ENCODE measurements at places on chromosomes 6 and 20.

DNA sequence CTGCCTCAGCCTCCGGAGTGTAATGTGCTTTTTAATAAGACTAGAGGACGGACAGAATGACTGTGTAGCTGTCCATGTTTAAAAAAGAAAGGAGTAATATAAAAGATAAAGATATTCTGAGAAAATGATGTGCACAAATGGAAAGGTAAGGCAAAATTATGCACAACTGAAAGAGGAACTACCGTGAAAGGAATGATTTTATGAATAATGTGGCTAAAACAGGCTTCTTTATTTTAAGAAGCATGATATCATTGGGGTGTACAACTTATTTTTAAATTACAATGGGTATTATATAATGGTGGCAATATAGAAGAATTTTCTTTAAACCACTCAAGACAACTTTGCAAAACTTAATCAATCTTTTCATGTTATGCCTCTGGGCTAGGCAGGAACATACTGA, 78.1 kb downstream of the FIG4 start:
- DNase-seq = no peak

- DNase-seq = no peak
These were observed 19.0 kb upstream of the BLOC1S5 start for GRCh38 chr6:8082954-8083858.

DNA sequence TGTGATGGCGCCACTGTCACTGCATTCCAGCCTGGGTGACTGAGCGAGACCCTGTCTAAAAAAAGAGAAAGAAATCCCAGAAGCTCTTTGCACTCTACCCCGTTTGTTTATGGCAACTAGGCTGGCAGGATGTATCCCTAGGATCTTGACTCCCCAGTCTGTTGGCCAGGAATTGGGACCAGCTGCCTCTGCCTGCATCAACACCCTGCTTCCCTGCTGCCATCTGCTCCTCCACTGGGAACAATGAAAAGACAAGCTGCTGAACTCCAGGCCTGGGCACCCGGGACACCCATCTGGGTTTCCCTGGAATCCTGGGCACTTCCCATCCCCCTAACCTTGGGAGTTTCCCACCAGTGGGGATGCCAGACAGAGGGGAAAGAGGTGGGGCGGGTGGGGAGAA, 64.9 kb downstream of the CPNE5 start:
- DNase-seq = no peak

GRCh38 chr6:3843379-3844096, 5.6 kb upstream of the FAM50B start:
- no peak for DNase-seq

DNA sequence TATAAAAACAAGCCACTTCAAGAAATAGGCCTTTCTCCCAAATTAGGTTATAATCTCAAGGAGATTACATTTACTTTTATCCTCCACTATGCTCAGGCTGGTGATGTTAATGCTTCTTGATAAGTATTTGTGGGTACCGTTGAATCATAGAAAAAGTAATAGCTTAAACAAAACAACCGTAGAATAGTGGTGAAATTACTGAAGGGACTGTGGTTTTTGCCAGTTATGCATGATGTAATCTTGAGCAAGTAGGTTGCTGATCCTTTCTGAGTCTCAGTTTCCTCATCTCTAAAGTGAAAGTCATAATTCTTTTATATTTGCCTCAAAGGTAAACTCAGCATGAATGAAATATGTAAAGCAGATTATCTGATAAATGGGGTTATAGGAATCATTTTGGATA, 187.3 kb upstream of the JAG1 start:
- no peak for DNase-seq

- no peak for DNase-seq
These were observed 244.5 kb downstream of the PKHD1 start for GRCh38 chr6:51842804-51843378.

DNA sequence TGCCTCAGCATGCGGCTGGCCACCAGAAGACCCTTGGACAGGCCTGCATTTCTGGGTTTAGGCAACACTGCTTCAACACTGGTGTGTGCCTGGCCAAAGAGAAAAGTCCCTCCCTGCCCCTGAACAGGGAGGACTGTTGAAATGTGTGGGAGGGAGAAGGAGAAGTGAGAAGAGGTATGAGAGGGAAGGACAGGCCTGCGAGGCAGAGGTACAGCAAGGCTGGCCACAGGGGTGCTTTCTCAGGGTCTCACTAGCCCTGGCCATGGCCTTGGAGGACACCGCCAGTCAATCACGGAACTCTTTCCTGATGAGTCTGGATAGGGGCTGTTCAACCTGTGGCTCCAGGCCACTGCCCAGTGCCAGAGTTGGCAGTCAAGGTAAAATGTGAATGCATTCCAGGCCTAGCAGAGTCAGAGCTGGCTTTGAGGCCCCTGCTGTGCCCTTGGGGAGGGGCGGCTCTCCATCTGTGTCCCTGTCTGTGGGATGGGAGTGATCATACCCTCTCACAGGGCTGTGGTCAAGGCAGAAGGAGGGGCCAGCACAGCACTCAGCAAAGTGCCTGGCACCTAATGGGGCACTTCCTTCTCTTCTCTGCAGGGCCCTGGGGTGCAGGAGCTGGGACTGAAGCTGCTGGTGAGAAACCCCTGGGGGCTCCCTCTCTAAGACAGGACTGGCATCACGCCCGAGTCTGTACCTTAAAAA, 43.2 kb upstream of the CDH22 start:
- no peak for DNase-seq

- DNase-seq = no peak
These were observed 3.9 kb upstream of the REV3L start for GRCh38 chr6:111486921-111487320.

GRCh38 chr20:33444797-33445560, 1.4 kb upstream of the SNTA1 start:
- DNase-seq = no peak

- DNase-seq = peak; percentile 32
These were observed 23.0 kb upstream of the CD24 start for GRCh38 chr6:106997392-106998158.

GRCh38 chr6:128657181-128657580, 136.8 kb upstream of the PTPRK start:
- no peak for DNase-seq

- DNase-seq = no peak
These were observed 154.4 kb upstream of the PREP start for GRCh38 chr6:105557291-105557690.

GRCh38 chr6:37032239-37032638, 26.8 kb downstream of the FGD2 start:
- DNase-seq = no peak

GRCh38 chr6:56816370-56816769, 138.5 kb upstream of the BEND6 start:
- no peak for DNase-seq

DNA sequence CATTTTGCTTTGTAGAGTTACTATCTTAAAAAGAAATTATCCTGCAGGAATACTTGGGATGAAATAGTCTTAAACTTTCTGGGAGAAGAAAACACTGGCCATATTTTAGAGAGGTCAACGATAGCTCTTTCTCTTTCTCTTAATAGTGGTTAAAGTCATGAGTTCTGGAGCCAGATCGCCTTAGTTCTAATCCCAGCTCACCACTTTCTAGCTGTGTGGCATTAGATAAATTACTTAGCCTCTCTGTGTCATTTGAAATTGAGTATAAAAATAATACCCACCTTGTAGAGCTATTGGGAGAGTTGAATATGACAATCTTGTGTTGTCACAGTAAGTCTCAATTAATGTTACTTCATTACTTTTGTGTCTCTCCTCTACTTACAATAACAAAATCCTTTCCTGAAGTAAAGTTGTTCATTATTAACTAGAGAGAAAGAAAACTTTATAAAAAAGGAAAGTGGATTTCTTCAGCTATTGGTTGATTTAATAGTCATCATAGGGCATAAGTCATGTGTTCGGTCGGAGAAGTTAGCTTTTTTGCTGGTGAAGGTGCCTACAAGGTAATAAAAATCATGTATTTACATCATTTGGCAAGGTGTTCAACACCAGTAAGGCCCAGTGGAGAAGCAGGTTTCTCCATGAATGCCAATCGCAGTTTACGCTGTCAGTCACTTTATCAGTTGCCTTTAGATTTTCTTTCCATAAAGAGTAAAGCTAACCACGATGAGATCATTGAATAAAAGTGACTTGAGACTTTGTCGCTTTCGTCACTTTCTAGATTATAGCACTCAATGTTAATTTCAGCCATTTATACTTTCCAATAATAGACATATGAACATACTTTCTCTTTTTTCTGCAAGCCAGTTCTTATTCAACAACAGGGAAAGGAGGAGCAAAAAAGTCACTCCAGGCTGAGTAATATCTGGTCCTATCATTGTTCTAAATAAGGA, 2.0 kb downstream of the NEDD9 start:
- no peak for DNase-seq

GRCh38 chr6:144347448-144347759, 62.3 kb downstream of the UTRN start:
- DNase-seq = no peak

GRCh38 chr20:36819659-36820058, 46.1 kb upstream of the DSN1 start:
- DNase-seq = no peak

DNA sequence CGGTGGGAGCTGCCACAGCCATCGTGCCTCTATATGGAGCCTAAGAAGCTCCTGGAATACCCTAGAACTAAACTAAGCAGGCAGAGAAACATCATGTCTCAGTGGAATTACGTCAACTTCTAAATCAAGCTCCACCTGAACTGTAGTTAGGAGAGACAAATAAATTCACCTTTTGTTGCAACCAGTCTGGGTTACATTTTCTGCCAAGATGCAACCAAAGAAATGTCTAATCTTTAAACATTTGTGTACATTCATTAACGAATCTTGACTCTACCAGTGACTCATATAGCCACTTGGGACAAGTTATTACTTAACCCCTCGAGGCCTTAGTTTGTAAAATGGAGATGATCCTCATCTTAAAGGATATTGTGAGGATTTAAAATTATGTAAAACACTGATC, 8.9 kb downstream of the PTPRK start:
- DNase-seq = no peak

DNA sequence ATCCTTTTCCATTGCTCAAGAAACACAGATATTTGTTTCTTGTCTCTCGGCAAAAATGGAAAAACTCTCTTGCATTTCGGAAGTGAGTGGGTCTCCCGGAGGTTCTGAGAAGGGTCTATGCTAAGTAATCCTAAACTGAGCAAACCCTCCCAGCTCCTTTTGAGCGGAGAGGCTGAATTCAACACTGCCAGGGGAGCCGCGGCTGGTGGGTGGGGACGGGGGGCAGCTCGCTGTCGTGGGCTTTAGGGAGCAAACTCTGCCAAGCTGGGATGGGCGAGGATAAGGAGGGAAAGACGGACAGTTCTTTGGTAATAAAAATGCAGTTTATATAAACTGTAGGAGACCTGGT, 211.4 kb downstream of the FOXC1 start:
- DNase-seq = no peak

- DNase-seq = no peak
These were observed 86.5 kb upstream of the MRPS10 start for GRCh38 chr6:42304053-42304712.

DNA sequence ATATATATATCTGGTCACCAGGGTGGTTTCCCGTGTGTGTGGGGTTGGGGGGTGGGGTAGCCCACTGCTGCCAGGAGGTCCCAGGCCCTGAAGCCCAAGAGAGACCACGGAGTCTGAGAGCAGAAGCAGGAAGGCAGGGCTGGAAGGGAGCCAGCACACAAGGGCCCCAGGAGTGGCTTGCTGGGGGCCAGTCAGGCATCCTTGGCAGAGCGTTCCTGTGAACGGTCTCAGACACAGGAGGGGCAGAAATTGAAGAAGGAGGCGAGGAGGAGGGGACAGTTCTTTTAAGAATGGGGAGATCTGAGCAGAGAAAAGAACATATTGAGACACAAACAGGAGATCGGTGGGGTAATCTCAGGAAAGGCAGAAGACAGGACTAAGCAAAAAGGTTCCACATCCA, 1.9 kb upstream of the EBF4 start:
- DNase-seq = no peak

DNA sequence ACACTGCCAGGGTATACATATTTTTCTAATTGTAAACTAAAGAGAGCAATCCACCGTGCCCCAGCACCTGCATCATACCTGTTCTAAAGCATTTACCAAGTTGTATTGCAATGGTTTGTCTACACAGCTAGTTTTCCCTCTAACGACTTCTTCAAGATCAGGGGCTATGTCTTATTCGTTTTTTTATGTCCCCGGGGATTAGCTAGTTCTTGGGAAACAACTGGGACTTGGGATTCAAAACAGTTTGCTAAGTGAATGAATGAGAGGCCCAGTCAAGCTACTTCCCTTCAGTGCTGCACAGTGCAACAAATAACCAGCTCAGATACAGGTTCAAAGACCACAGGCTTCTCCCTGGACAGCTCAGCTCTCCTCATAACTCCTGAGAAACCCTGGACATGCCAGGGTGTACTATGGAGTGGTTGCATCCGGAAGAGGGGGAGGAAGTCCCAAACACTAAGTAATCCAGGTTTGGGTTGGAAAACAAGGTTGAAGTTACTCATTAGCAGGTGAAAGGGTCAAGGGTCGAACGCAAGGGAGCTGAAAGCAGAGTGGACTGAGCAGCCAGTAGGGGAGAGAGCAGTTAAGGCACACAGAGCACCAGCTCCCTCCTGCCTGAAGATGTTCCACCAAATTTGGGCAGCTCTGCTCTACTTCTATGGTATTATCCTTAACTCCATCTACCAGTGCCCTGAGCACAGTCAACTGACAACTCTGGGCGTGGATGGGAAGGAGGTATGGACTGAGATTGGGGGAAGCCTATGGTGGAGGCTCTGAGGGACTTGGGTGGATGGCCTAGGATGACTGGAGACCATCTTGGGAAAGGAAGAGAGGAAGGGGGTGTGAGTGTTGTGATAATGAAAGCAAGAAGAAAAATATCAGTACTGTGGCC, at the start of gene APOM:
Gene APOM, plus strand, starts transcription at position 546 of the 889 bp plus-strand sequence. Its CDS starts 73 bp downstream, at position 619.
- DNase-seq = no peak

DNA sequence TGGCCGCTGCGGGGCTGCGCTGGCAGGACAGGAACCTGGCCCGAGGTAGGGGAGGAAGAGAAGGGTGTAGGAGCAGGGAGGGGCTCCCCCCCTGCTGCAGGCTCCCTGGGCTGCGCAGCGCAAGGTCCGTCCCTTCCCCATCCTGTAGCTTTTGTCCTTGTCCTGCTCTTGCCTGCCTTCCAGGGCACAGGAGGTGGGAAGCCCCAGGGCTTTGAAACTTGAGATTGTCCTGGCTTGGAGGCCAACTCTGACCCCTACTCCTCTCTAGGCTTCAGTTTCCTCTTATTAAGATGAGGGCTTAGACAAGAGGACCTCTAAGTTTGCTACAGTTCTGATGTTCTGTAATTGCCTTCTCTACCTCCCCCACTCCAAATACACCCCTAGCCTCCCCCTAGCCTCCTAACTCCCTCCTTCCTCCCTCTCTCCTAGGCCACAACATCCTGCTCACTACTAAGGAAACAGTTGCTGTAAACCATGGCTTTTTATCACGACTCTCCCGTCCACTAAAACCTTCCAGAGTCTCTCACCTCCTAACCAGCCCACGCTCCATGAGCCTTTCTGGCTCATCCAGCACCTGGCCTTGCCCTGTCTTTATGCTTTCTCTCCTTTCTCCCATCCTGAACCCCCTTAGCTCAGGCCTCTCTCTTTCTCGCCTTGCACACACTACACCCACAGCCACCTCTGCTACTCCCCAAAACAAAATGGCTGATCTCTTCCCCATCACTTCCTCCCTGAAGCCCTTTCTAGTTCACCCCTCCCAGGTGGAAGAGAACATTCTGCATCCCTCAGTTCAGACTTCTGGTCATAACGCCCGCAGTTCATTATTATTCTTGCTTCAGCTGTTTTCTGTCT, 10.2 kb downstream of the UNC5CL start:
- no peak for DNase-seq

GRCh38 chr6:168735268-168735949, 294.4 kb downstream of the SMOC2 start:
- DNase-seq = no peak

Measured in stimulated activated CD4-positive, alpha-beta T cell treated with anti-CD3 and anti-CD28 coated beads, Interleukin-1b, Interleukin-23, amount 100 ng/mL, for 4 hours (primary cell).